HS-27A (cell line): ENCODE measurements at places on chromosomes 5 and 9.
A peak's percentile ranks its signal among the peaks of the same experiment; 100 is the strongest.

DNA sequence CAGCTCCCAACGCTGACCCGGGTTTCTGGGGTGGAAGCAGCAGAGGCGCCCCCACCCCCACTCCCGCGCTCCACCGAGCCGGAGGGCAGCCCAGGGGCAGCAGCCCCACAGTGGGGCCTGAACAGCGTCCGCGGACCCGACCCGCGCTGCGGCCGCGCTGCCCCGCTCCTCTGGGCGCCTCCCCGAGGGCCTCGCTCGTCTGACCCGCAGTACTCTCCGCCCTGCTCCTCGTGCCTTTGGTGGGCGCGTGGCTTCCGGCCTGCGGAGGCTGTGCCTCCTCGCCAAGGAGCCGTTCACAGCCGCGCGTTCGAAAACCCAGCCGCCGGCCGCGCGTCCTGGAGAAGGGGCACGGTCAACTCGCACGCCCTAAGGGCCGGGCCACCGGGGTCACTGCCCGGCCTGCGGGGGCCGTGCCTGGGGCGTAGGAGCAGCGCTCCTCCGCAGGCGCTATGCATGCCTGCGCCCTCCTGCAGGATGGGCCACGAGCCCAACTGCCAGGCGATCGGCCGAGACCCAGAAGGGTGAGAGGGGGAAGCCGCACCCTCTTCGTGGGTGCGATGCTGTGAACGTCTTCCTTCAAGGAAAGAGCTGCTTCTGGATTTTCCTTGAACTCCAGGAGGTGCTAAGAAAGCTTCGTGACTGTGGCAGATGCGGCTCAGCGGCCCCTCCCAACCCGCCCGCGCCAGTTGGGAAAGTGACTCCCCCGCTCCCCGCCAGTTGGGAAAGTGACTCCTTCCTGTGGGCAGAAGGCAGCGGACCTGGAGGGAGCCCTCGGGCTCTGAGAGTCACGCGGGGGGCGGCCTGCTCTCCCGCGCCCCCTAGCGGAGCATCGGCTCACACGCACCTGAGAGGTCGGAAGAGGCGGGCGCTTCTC lies 82.7 kb downstream of the HSD17B3 start:
- no peak for DNase-seq

DNA sequence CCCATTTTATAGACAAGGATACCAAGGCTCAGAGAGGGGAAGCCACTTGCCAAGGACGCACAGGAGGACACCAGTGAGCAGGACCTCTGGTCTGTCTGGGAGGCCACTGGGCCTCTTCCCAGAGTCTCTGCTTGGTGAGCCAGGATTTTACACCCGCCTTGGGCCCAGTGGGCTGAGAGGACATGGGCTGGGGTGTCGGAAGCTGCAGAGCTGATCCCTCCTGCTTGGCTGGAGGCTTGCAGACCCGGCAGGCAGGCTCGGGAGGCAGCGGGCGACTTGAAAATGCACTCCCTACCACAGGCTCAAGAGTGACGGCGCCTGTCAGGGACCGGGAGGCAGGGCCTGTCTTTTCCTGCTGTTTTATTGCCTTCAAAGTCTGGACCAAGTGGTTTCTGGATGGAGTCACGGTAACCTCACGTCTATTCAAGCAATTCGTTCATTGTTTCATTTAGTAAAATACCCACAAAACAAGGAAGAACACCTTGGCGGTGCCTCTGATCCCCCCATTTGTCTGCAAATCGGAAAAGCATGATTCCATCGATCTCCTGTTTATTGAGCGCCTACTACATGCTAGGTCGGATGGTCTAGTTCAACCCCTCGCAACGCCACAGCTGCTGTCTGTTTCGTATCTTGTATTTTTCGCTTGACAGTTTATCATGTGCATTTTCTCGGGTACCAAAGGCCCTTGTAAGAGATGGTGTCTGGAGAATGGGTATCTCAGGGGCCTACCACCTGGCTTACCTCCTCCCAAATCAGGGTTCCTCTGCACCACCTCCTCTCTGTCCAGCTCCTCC lies 108.1 kb upstream of the IER5L start:
- no peak for DNase-seq

DNA sequence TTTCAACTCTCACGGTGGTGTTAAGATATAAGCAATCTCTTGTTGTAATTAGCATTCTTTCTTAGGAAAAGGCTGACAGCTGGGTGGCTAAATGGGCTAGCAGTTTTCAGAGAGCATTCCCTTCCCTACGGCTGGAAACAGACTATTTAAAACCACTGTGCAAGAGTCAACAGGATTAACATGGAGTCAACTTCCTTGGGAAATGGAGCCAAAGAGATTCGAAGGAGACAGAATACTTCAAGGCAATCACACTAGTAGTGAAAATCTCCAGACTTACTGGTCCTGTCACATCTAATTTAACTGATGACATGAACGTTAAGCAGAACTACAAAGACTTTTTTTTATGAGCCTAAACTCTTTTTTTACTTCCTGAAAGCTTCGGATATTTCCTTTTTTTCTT lies 453.3 kb upstream of the ITGA1 start:
- no peak for DNase-seq

- DNase-seq, result peak; percentile 67
Observed at GRCh38 chr5:169970911-169971765, 9.2 kb downstream of the INSYN2B start.

DNA sequence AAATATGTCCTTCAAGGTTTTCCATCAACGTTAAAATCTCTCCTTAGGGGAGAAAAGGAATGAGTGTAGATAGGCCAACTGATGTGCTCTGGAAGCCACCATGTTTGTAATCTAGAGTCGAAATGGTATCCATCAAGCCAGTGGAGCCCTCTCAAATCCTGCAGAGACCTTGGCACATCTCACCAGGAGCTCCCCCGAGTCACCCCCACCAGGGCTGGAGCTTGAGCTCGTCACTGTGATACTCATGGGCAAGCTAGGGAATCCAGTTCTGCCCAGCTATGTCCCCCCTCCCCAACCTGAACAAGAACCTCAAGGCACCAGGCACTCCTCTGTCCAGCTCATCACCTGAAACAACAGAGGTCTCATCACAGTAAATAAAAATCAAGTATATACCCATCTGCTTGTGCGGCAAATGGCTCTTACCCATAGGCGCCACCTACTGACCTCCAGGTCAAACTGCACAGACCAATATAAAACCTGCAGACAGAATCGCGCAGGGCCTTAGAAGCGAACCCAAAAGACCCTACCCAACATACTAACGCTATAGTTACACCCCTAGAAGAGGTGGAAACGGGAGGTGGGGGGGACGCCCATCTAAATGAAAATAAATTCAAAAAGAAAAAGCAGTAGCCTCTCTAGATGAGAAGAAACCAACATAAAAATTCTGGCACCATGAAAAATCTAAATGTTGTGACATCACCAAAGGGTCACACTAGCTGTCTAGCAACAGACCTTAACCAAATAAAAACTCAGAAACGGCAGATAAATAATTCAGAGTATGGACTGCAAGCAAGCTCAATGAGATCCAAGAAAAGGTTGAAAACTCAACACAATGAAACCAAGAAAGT lies 75.0 kb downstream of the TTC39B start:
- no peak for DNase-seq

DNA sequence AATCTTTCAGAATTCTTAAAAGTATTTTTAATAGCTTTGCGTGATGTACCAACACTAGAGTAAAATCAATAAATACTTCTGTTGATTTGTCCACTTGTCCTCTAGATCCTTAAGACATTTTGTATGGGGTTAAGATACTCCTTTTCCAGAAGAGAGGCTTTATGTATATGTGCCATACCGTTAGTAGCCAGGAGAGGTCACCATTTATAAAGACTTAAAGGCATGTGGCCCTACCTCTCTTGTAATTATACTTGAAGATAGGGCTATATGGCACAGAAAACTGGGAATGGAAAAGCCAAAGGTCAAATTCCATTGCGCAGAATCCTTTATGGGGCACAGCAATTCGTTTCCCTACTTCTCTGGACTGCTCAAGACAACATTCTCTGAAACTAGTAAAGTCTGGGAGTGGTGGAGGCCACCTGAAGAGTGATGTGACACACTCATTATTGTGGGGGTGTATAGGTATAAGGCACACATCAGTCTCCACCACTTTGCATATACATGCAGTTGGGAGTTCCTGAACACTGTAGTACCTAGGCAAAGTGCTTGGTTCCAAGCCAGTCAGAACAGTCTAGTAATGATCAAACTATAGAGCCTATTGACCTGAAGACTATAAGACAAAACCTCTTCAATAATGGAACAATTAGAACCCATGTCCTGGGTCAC lies 140.1 kb upstream of the FBXL17 start:
- DNase-seq, result peak; percentile 20

DNA sequence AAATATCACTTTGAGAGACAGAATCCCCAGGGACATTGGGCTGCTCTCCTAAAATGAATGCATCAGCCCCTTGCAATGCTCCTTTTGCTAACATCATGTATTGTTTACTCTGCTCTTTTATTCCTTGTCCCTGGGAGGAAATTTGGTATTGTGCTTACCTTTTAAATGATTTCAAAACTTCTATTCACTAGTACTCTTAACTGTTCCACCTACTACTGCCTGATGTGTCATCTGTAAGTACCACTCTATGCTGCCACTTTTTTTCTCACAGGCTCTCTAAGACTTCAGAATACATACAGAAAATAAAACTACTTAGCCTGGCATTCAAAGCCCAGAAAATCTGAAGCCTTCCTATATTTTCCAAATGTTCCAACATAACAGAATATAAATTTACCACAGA lies 667.2 kb downstream of the BRINP1 start:
- no peak for DNase-seq

DNA sequence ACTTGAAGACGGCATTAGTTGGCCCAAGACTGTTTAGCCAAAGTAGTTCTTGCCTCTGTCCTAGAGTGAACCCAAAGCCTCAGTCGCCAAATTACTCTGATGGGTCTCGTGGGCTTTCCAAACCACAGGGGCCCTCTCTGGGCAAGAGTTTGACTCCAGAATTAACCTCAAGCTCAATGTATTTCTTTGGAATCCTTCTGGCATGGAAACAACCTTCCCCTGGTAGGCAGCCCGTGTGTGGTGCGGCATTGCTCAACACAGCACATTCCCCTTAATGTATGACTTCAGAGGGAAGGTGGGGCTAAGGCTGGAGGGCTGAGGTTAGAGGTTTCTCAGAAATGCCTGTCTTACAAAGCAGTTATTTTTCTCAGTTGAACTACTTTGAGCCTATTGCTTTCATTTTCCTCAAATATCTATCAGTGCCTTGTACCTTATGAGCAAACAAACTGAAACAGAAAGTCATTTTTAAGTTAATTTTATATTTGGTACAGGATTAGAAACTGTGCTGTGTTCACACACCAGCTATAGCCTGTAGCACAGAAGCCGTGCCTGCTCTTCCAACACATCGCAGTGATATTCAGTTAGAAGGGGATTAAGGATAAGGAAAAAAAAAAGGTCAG lies 123.9 kb upstream of the HAPLN1 start:
- peak; percentile 27 for DNase-seq

DNA sequence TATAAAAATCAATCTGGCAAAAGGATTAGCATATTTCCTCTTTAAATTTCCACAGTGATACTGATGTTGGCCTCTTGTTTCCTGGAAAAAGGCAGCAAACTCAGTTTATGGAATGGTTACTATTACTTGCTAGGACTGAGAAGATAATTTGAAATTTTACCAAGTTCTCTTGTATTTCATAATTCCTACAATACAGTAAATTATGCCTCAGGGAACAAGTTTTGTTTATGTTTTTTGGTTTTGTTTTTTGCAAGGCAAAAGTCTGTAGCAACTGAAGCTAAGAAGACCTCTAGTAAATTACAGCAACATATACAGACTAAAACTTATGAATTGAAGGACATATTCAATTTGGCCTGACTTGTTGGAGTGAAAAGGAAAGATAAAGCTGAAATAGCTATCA lies 30.2 kb upstream of the SLCO6A1 start:
- DNase-seq, result no peak

GRCh38 chr9:125816321-125816720 lies 69.1 kb downstream of the PBX3 start:
- DNase-seq, result no peak
